Stimulated activated CD4-positive, alpha-beta T cell treated with anti-CD3 and anti-CD28 coated beads, Interleukin-1b, Interleukin-23, amount 100 ng/mL, for 1 hour (primary cell): ENCODE measurements at places on chromosomes 11 and 22.

DNA sequence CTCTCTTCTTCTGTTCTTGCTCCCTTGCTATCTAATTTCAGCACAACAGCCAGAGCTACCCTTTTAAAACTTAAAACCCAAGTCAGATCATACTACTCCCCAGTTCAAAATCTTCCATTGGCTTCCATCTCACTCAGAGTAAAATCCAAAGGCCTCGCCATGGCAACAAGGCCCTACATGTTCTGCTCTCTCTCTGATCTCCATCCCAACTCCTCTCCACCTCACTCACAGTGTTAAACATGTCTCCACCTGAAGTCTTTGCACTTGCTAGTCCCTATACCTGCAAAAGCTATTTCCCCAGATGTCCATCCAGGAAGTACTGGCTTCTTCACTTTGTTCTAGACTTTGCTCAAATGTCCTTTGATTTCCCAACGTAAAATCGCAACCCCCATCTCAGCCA, 3.0 kb upstream of the GRAP2 start:
- DNase-seq, result no peak

GRCh38 chr22:43077121-43077877, 11.9 kb downstream of the TTLL1 start:
- DNase-seq, result no peak

GRCh38 chr11:120867988-120868387, 155.9 kb upstream of the TBCEL start:
- no peak for DNase-seq

GRCh38 chr11:88341522-88342251, 4.2 kb upstream of the CTSC start:
- DNase-seq, result no peak

DNA sequence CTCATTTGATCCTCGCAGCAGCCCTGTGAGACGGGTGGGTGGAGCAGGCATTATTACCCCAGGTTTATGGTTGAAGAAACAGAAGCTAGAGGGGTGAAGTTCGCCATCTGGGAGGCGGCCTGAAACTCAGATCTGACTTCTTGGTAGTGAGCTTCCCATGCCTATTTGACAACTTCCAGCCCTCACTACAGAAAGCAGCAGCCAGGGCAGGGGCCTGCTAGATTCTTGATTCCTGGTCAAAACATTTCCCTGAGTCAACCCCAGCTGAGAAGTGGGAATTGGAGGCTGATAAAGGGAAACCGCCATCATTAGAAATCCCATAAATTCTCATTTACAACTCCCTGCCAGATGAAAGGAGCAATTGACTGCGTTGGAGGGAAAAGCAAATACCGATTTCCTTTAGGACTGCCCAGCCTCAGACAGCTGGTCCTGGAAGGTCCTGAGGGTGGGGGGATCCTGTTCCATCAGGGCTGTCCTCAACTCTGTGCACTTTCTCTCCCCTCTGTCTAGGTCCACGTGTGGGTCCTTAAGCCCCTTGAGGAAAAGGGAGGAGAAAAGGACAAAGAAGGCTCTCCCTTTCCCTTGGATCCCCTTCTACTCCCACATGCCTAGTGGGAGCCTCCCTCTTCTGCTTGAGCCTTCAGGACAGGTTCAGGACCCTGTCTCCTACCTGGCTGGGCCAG, 10.2 kb upstream of the NECTIN1 start:
- no peak for DNase-seq

DNA sequence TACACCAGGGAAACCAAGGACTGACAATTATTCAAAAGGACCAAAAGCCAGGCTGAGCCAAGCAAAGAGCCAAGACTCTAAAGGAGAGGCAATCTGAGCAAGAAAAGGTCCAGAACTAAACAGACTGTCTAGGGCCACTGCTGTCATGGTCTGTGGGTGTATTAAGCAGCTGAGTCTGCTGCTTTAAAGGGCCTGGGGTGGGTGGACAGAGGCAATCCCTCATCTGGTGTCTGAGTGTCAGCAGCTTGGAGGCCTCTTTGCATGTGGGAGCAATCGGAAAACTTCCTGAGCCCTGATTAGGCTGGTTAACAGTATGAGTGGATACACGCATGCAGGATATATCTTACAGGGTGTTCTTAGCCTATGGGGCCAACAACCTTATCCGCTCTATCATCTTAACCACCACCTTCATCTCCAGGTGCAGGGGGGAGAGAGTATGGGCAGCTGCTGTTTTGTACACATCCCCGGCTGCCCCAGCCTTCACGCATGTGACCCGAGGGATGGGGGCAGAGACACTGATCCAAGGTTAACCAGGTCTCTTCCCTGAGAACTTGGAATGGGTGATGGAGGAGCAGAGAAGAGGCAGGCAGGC, 67.5 kb upstream of the TIMP3 start:
- no peak for DNase-seq

DNA sequence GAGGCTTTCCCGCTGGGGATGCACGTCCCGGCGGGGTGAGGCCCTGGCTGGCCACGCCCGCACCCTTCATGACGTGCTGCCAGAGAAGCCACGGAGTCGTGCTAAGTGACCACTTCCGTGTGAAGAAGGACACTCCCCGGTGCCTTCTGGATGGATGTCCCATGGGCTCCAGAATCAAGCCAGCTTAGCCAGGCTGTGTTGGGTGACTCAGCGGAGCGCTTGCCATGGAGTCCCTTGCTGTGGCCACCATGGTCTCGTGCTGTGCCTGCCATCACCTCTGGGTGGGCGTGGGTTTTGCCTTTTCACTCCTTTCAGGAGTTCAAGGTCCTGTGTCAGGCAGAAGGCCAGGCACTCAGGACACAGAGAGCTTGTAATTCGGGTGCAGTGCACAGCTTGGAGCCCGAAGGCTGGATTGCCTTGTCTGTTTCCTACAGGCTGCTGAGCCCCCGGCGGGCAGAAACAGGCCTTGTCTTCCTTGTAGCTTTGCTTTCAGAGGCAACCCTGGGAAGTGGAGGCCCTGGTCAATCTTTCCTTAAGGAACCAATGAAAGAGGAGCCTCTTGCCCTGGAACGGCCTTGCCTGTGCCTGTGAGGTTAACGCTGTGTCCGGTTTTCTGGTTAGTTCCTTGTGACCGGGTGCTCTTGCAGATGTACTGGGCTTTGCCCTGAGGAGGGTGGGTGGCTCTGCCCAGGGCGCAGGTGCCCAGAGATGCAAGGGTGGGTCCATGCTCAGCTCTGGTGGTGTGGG, 268.6 kb downstream of the TBC1D22A start:
- DNase-seq, result no peak

- DNase-seq, result no peak
These were observed 130.5 kb downstream of the LARGE1 start for GRCh38 chr22:33789690-33790253.

DNA sequence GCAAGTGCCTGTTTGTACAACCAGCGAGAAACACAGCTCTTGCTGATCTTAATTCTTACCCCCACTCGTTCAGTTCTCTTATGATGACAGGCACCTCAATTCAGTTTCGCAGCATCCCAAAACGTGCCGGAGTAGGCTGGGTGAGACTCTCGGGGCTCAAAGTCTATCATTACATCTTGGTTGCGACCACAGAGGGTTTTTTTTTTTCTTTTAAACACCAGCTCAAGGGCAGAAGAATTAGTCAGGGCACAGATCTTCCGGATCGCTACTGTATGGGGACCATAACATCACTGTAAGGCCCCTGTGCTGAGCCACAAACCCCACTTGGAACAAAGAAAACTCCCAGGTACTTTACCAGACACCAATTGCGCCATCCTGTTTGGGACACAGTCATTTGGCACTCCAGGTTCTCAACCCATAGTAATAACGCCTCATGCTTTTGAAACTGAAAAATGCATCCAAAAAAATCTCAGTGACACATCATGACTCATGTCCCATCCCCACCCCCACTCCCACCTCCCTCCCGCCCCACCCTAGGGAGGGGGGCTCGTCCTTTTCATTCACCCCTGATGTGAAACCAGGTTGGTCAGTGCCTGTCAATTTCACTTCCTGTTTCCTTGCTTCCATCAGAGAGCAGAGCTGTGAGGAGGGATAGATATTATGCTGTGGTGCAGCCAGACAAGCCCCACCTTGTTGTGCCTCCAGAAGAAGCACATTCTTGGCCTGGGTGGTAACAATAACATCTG, 41.0 kb upstream of the CD5 start:
- peak; percentile 51 for DNase-seq
